Transverse colon (tissue), 4 donors: ENCODE measurements at places on chromosomes 13 and 19. TPM values are rescaled to one million over a fixed set of nuclear protein-coding genes. Genes with fewer than 3 reads are reported as not detected.

DNA sequence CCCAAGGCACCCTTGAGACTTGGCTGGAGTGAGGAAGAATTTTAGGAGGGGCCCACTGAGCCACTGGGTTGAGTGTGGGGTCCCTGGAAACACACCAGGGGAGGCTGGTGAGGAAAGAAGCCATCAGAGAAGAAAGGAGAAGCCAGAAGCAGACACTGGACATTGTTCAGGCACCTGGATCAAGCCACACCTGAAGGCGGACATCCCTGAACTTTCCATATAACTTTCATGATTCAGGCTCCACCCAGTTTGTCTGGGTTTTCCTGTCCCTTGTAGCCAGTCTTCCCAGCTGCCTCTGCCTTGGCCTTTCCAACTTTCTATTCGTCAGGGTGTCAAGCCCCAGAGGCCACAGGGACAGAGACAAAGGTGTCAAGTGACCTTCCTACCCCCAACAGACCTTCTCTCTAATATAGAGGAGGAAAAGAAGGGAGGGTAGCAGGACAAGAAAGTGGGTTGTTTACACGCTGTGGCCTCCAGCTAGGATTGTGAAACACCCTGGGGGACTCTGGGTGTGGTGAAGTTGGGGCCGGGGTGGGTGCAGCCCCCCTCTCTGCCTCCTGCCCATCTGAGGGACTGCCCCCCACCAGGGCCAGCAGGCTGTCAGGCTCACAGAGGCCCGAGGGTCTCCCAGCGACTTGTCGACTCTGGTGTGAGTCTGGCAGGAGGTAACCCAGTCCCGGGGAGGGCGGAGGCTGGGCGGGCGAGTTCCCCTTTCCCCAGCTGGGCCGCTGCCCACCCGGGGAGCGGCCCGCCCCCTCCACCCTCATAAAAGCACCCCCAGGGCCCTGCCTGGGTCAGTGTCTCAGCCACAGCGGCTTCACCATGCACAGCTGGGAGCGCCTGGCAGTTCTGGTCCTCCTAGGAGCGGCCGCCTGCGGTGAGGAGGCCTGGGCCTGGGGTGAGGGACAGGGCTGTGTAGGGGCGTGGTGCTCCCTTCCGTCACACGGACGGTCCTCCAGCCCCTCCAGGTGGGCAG lies at the start of gene CFD:
TSS of gene CFD (plus strand) at position 797 of the 976 bp plus-strand sequence. CDS start at position 823, 26 bp downstream.
- H3K36me3 ChIP-seq = no peaks in the 10 kb centered on the region
- H3K27ac ChIP-seq = peak within 1 kb of the TSS; percentile 66
- no peak within 1 kb of the TSS for H3K4me3 ChIP-seq
- peak; percentile 62 for DNase-seq
- H3K27me3 ChIP-seq = peaks cover 39% of the 10 kb centered on the region

DNA sequence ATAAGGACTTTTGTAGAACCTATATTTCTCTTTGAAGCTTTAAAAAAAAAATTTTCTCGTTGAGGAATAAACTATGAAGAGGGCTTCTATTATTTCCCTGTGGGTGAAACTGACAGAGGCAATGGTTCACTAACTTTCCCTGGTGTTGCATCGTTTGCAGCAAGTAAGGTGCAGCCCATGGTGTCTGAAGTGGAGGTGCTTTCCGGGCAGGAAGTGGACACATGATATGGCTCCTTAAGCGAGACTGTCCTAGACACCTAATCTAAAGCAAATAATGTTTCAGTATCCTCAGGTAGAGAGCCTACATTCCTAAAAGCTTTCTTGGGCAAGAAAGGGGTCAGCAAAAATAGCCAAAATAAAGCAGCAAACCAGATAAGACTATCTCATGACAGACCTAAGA lies 437.6 kb upstream of the ARGLU1 start:
- no peak overlapping the region for H3K27ac ChIP-seq
- no peaks in the 10 kb centered on the region for H3K36me3 ChIP-seq
- H3K4me1 ChIP-seq = no peaks in the 10 kb centered on the region

GRCh38 chr13:86825410-86825809 lies 845.8 kb upstream of the SLITRK5 start:
- H3K4me1 ChIP-seq = no peaks in the 10 kb centered on the region
- no peaks in the 10 kb centered on the region for H3K36me3 ChIP-seq
- H3K27me3 ChIP-seq = no peaks in the 10 kb centered on the region
- DNase-seq = no peak
- H3K4me3 ChIP-seq = no peak overlapping the region

GRCh38 chr19:5903056-5903623 lies 450 bp downstream of the NDUFA11 start:
- H3K27ac ChIP-seq = peak overlapping the region; percentile 89
- no peaks in the 10 kb centered on the region for H3K36me3 ChIP-seq
- H3K4me1 ChIP-seq = peaks cover 11% of the 10 kb centered on the region
- no peak for DNase-seq
- peak overlapping the region; percentile 80 for H3K4me3 ChIP-seq
- H3K27me3 ChIP-seq = no peaks in the 10 kb centered on the region

Gene NTN5
- 1.1 TPM for total RNA-seq
